Activated B cell treated with CpG ODN at 0.5 μM for 24 hours (primary cell): ENCODE measurements at places on chromosomes 5 and 9. TPM values are rescaled to one million over a fixed set of nuclear protein-coding genes. Genes with fewer than 3 reads are reported as not detected.

Gene KCTD16
- total RNA-seq = not detected in 2 replicates

- no peaks in the 10 kb centered on the region for H3K4me1 ChIP-seq
- H3K4me3 ChIP-seq = no peak overlapping the region
- no peaks in the 10 kb centered on the region for H3K36me3 ChIP-seq
- no peak overlapping the region for H3K27ac ChIP-seq
Measured at GRCh38 chr5:61229416-61229815, 67.1 kb upstream of the SMIM15 start.

- H3K27me3 ChIP-seq = no peaks in the 10 kb centered on the region
- DNase-seq = no peak
- no peak overlapping the region for H3K4me3 ChIP-seq
- peaks cover 24% of the 10 kb centered on the region for H3K36me3 ChIP-seq
- no peak overlapping the region for H3K27ac ChIP-seq
Measured at GRCh38 chr5:64978546-64978945, 209.8 kb downstream of the CWC27 start.

Gene C1QTNF2
- not detected in 2 replicates for total RNA-seq

DNA sequence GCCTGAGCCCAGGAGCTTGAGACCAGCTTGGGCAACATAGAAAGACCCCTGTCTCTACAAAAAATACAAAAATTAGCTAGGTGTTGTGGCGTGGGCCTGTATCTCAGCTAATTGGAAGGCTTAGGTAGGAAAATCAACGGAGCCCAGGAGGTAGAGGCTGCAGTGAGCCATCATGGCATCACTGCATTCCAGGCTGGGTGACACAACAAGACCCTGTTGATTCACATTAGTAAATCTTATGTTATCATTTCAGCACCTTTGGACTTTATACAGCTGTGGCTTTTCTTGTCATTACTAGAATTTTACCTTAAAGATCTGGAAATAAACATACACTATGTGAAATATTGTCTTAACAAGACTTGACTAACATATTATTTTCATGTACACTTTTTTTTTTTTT is 185.0 kb downstream of the ZNF608 start:
- H3K36me3 ChIP-seq = no peaks in the 10 kb centered on the region
- no peak for DNase-seq
- no peaks in the 10 kb centered on the region for H3K4me1 ChIP-seq
- no peaks in the 10 kb centered on the region for H3K27me3 ChIP-seq

DNA sequence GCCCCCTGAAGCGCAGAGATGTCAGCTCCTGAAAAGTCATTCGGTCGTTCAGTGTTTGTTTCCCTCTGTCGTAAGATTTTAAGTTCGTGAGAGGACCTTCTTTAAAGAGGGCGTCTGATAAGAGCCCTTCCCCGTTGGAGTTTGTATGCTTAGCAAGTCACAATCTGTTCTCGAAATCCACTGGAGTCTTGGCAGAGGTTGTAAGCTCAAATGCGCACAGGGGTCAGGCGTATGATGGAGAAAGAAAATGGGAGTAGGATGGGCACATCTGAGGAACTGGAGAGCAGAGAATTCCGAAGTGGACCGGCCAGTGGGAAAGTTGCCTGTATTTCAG is 710 bp downstream of the HSD17B4 start:
- no peak for DNase-seq
- peak overlapping the region; percentile 95 for H3K4me3 ChIP-seq
- H3K27ac ChIP-seq = peak overlapping the region; percentile 95
- H3K36me3 ChIP-seq = peaks cover 23% of the 10 kb centered on the region
- no peaks in the 10 kb centered on the region for H3K27me3 ChIP-seq

Gene PHF2
- total RNA-seq = 18.2 and 19.3 TPM in 2 replicates

- H3K4me1 ChIP-seq = no peaks in the 10 kb centered on the region
- DNase-seq = no peak
- H3K27ac ChIP-seq = no peak overlapping the region
- H3K27me3 ChIP-seq = peaks cover 2% of the 10 kb centered on the region
- H3K4me3 ChIP-seq = no peak overlapping the region
Measured at GRCh38 chr5:127615916-127616315, 33.0 kb upstream of the CTXN3 start.

GRCh38 chr5:160699301-160699700 is 152.7 kb downstream of the ATP10B start:
- no peaks in the 10 kb centered on the region for H3K36me3 ChIP-seq
- no peak overlapping the region for H3K4me3 ChIP-seq
- peaks cover 5% of the 10 kb centered on the region for H3K4me1 ChIP-seq
- DNase-seq = no peak
- no peak overlapping the region for H3K27ac ChIP-seq

DNA sequence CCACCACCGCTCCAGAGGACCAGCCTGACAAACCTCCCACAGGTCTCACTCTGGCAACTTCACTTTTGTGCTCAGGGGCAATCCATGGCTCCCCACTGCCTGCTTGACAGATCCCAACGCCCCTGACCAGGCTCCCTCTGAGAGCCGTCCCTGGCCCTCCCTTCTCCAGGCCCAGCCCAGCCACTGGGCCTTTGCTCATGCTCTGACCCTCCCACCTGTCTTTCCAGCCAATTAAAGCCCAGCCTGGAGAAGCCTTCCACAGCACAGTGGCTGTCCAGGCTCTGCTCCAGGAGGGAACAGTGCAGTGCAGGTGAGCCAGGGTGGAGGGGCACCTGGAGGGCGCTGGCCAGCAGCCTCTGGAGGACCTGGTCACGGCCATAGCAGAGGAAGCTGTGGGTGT is 3.3 kb downstream of the ENTPD2 start:
- H3K36me3 ChIP-seq = no peaks in the 10 kb centered on the region
- H3K27me3 ChIP-seq = peaks cover 28% of the 10 kb centered on the region
- no peak for DNase-seq

DNA sequence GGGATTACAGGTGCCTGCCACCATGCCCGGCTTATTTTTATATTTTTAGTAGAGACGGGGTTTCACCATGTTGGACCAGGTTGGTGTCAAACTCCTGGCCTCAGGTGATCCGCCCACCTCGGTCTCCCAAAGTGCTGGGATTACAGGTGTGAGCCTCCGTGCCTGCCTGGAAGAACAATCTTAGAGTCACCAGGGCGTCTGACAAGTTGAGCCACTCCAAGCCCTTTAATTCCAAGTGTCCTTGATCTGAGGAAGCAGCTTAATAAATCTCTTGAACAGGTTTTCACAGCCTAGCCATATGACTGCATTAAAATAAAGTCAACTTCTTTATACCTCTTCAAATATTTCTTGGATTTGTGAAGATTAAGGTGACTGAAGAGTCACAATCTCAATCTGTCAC is 31.5 kb downstream of the SLC44A1 start:
- no peak overlapping the region for H3K27ac ChIP-seq
- H3K4me3 ChIP-seq = no peak overlapping the region
- no peaks in the 10 kb centered on the region for H3K36me3 ChIP-seq
- no peaks in the 10 kb centered on the region for H3K4me1 ChIP-seq
- DNase-seq = no peak

GRCh38 chr5:157342822-157343402 is 77.0 kb downstream of the CYFIP2 start:
- no peaks in the 10 kb centered on the region for H3K4me1 ChIP-seq
- no peak overlapping the region for H3K27ac ChIP-seq
- H3K36me3 ChIP-seq = peaks cover 96% of the 10 kb centered on the region
- no peak overlapping the region for H3K4me3 ChIP-seq
- DNase-seq = peak; percentile 27
- no peaks in the 10 kb centered on the region for H3K27me3 ChIP-seq

DNA sequence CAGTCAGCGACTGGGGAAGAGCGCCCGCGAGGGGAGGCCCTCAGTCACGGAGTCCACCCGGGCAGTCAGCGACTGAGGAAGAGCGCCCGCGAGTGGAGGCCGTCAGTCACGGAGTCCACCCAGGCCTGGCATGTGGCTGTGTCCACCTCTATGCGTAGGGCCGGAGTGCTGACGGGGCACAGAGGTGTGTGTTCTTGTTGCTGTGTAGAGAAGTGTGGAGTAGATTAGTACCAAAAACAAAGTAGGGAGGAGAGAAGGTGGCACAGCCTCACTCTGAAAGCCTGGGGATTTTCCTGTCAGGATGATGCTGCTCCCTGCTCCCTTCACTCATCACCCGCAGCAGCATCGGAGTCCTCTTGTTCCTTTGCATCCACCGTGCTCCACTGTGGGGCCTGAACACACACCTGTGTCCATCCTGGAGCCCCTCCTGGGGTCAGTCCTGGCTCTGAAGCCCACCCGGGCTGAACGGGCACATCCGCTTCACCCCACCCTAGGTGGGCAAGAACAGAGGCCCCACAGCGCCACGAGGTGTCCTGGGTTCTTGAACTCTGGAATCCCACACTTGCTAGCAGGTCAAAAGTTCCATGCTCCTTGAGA is 37.9 kb downstream of the AHRR start:
- no peaks in the 10 kb centered on the region for H3K27me3 ChIP-seq
- H3K4me3 ChIP-seq = no peak overlapping the region
- DNase-seq = no peak
- H3K27ac ChIP-seq = no peak overlapping the region
- no peaks in the 10 kb centered on the region for H3K36me3 ChIP-seq
- no peaks in the 10 kb centered on the region for H3K4me1 ChIP-seq

DNA sequence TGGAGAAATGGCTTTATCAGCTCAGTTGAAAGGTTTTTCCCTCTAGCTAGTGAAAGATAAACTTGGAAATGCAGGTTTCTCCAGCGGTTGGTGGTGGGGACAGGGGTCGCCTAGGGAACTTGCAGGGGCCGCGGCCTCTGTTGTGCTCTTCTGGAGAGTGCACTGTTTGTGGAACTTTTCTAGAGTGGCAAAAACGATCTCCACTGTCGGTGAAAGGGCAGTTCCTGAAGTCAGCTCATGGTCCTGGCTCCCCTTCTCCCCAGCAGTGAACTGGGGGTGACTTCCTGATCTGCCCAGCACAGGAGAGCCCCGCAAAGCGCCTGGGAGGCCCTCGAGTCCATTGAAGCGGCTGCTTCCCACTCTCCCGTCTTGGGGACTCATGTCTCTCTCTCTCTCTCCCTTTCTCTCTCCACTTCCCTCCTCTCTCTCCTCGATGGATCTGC is 3.2 kb downstream of the IRX1 start:
- peaks cover 49% of the 10 kb centered on the region for H3K27me3 ChIP-seq
- DNase-seq = no peak
- no peaks in the 10 kb centered on the region for H3K4me1 ChIP-seq
- no peak overlapping the region for H3K4me3 ChIP-seq

DNA sequence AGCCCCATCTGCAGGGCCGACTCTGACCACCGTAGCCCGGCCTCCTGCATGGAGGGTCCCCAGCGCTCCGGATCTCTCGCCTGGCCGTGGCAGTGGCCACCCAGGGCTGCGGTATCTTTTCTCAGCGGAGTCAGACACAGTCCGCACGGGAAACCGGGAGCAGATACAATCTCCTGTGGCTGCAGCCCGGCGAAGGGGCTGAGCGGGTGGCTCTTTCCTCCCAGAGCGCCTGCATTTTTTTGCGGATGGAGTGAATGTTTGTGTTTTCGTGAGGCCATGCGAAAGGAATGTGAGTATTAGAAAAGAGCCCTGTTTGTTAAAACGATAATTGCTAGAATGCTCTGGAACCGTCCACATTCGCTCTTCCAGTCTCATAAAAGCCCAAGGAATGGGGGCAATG is 53.4 kb upstream of the PTCH1 start:
- peaks cover 34% of the 10 kb centered on the region for H3K27me3 ChIP-seq
- DNase-seq = no peak
- no peaks in the 10 kb centered on the region for H3K36me3 ChIP-seq
- no peak overlapping the region for H3K4me3 ChIP-seq
- H3K27ac ChIP-seq = no peak overlapping the region

GRCh38 chr9:132011896-132012295 is 67.8 kb downstream of the MED27 start:
- H3K36me3 ChIP-seq = peaks cover 38% of the 10 kb centered on the region
- no peak for DNase-seq
- no peak overlapping the region for H3K4me3 ChIP-seq
- no peak overlapping the region for H3K27ac ChIP-seq
- H3K4me1 ChIP-seq = no peaks in the 10 kb centered on the region

Gene TMEM174
- total RNA-seq = not detected in 2 replicates

DNA sequence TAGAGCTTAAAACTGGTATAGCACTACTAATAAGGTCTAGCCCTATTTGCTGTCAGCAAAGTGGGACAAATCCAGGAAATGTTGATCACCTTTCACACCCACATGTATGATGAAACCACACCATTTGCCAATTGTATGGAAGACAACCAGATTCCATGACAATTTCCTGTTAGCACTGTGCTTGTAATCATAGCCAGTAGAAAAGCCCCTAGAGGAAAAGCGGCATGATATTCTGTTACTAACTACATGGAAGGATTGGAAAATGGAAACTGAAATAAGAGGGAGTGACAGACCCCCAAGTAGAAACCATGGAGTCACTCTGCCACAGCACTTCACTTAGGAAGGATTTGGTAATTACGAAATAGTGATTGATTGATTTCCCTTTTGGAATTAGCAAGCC is 923 bp downstream of the SPATA6L start:
- H3K27ac ChIP-seq = no peak overlapping the region
- peaks cover 12% of the 10 kb centered on the region for H3K27me3 ChIP-seq
- H3K36me3 ChIP-seq = peaks cover 4% of the 10 kb centered on the region
- DNase-seq = no peak
- H3K4me1 ChIP-seq = peaks cover 49% of the 10 kb centered on the region
- peak overlapping the region; percentile 25 for H3K4me3 ChIP-seq

Gene PCSK5
- total RNA-seq = not detected in 2 replicates

Gene KIF12
- not detected in 2 replicates for total RNA-seq

DNA sequence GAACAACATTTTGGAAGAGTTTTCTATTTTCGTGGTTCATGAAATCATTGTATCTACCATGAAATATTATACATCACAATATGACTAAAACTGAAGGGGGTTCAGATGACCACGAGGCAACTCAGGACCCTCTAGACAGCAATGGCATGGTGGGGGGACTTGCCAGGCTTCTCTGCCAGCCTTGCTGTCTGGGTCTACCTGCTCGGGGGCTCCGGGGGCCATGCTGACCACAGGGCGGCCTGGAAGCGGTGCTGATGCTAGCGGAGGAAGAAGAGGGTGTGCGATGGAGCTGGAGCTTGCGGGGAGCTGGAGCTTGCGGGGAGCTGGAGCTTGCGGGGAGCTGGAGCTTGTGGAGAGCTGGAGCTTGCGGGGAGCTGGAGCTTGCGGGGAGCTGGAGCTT is 89.2 kb upstream of the IRX4 start:
- no peak overlapping the region for H3K27ac ChIP-seq
- H3K4me1 ChIP-seq = no peaks in the 10 kb centered on the region
- no peak overlapping the region for H3K4me3 ChIP-seq
- no peak for DNase-seq
- no peaks in the 10 kb centered on the region for H3K36me3 ChIP-seq
- H3K27me3 ChIP-seq = peaks cover 9% of the 10 kb centered on the region

- no peak overlapping the region for H3K27ac ChIP-seq
- no peak overlapping the region for H3K4me3 ChIP-seq
- no peaks in the 10 kb centered on the region for H3K27me3 ChIP-seq
- peaks cover 12% of the 10 kb centered on the region for H3K4me1 ChIP-seq
Measured at GRCh38 chr9:69030851-69031645, 4.5 kb upstream of the FXN start.

Gene GPX3
- total RNA-seq = 0.18 and 0.76 TPM in 2 replicates
